ENCODE measurements at places on chromosomes 1 and 21.

DNA sequence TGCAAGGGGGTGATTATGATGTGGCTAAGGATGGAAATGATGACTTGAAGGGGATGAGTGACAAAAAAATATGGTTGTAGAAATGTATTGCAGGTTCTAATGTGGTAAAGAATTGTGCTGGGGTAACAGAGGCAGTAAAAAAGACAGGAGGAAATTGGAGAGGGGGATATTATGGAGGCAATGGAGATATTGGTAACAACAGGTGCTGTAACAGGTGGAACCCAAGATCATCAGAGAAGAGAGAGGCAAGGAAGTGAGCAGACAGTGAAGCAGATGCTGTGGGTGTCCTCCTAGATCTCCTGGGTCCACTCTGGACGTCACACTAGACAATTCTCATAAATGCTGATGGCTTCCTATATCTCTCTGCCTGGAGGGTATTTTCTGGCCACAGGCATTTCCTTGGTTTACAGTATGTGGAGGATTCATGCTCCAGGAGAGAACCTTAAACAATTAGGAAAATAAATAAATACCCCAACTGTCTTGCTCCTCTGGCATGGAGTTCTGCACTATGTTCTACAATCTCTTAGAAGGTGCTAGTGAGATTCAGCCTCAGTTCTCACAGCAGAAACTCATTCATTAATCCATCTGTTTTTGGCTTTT lies 620.3 kb upstream of the PLXNA2 start:
- DNase-seq: no peak

- no peak for DNase-seq
Measured at GRCh38 chr1:92973203-92973897, 12.1 kb upstream of the DIPK1A start.

- no peak for DNase-seq
Measured at GRCh38 chr21:14545906-14546480, at the start of gene SAMSN1. Gene SAMSN1 (minus strand): TSS chr21:14546315. CDS start chr21:14546261, 54 bp downstream.

GRCh38 chr21:23579573-23579972 lies 2027.7 kb downstream of the MRPL39 start:
- no peak for DNase-seq

GRCh38 chr1:39946216-39946615 lies 8.7 kb upstream of the MFSD2A start:
- no peak for DNase-seq

DNA sequence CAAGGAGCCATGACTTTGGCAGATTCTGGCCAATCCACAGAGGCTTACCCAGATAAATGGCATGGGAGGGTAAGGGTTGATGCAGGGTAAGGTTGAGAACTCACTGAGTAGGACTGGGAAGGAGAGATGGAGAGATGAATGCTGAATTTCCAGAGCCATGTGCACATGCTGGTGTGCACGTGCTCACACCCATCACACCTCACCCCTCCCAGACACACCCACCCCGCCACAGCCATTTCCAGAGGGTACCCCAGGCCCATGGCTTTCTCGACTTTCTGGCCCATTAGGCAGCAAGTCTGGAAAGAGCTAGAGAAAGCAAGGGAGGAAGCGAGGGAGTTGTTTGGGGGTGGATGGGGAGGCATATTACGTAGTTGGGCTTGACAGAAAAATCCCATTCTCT lies 1.6 kb downstream of the CACNA1S start:
- DNase-seq: no peak

DNA sequence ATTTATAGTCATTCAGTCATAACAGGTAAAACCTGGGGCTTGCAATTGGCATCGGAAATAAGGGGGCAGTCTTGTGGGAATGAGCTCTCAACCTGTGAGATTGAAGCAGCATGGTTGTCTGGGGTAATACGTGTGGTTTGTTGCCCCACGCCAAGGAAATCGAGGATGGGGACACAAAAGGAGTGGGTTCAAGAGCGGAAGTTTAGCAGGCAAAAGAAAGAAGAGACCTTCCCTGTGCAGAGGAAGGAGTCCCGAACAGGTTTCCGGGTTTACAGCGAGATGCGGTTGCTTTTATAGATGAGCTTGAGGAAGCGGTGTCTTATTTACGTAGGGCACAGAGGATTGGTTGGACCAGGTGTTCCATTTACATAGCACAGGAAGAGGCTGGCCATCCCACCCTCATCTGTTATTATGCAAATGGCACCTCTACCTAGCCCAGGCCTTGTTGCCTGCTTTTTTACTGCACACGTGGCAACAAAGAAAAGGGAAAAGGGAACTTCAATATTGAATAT lies 37.3 kb downstream of the IFNAR1 start:
- DNase-seq: no peak

DNA sequence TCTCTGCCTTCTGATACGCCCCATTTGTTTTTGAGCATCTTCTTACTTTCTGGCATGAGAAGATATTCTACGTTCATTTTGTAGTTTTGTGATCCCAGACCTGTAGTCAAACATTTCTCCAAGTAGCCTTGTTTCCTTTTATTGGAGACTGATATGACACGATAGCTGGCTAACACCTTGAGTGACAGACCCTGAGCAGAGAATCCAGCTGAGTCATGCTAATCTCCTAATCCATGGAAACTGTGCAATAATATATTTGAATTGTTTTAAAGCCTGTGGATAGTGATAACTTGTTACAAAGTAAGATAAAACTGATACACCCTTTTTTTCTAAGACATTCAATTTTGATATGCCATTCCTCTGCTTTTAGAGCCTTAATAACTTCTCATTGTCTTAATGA lies 1.2 kb upstream of the IFI44L start:
- no peak for DNase-seq

GRCh38 chr1:26518355-26518754 lies 11.2 kb upstream of the RPS6KA1 start:
- no peak for DNase-seq

DNA sequence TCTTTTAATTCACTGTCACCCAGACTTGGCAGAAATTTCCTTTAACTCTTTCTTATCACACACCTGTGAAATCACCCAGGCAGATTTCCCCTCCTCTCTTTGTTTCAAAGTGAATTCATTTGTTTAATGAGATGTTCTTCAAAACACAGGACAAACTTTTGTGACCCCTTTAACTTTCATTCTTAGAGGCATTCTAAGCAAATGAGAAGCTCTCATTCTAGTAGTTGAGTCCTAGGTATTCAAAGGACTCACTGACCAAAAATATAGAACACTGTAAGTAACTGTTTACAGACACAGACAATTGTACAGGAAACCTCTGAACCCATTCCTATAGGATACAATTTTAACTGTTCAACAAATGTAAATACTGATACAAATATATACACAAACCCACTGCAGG lies 16.9 kb downstream of the LRRC8C start:
- DNase-seq: no peak

DNA sequence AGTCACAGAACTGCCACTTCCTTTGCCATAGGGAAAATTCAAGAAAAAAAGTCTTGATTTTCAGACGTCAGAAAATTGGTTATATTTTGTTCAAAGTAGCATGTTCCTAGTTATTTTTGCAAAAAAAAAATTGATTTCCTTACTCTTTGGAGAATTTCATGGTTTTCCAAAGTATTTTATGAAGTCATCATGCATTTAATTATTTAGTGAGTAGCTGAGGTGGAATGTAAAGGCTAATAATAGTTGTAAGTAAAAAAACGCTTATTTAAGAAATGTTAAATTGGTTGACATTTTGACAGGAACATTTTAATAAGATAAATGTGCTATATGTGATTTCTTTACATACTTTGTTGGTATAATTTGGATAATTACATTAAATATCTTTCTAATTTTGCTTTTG lies 20.8 kb downstream of the TSEN15 start:
- no peak for DNase-seq

GRCh38 chr1:19101244-19101643 lies 108.8 kb downstream of the UBR4 start:
- DNase-seq: no peak

DNA sequence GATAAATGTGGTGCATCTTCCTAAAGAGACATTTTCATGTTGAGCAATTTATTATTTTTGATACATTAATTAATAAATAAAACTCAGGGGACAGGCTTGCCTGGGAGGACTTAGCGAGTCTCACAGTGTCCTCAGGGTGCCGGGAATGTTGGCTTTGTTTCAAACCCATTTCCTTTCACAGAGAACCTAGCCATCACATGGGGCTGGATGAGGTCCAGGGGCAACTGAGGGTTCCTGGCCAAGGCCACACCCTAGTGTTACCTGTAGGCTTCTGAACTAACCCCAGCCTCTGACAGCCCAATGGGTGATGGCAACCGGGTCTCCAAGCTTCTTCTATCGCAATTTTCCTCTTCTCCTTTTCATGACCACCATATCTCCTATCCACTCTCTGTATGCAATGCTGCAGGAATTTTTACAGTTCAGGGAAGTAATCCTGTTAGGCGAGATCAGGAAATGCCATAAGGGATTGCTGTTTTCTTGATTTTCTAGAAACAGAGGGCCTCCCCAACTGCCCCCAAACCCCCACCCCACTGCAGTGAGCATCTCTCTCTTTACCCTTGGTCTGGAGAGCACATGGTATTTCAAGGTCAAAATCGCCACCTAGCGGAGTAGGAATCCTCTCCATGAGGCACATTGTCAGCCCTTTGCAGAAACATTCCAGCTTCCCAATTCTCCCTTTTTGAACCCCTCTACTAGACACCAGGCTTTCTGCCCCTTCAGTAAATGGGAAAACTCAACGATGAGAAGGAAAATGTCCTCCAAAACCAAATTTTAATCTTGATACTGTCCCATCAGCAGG lies 22.1 kb upstream of the SMYD3 start:
- DNase-seq: no peak

DNA sequence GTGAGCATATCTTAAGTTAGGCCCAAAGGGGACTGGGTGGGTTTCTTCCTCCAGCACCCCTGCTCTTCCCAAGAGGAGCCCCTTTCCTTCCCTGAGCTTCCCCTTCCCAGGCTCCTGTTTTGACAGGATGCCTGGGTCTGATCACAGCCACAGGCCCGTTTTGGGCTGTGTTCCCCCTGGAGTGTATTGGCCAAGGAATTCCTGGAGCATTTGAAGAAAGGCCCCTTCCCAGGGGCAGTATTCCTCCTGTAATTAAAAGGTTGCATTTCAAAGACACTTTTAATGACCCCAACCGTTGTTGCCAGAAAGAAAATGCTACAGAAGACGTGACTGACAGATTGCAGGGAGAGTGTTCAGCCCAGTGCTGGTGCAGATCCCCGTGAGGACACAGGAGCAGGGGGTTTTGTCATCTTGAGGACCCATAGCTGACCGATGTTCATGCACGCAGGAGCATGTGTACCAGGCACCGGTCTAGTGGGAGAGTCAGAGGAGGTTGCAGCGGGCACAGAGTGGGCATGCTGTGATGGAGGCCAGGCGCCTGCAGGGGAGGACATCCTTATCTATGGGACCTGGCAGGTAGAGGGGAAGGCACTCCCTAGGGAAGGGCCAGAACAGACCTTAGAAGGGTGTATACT lies 19.3 kb upstream of the LBR start:
- DNase-seq: no peak

GRCh38 chr1:40944326-40944725 lies 35.2 kb upstream of the CTPS1 start:
- no peak for DNase-seq

- DNase-seq: no peak
Measured at GRCh38 chr1:210910020-210910575, 223.8 kb downstream of the KCNH1 start.

GRCh38 chr1:50424045-50424883 lies 1.0 kb upstream of the DMRTA2 start:
- DNase-seq: no peak

DNA sequence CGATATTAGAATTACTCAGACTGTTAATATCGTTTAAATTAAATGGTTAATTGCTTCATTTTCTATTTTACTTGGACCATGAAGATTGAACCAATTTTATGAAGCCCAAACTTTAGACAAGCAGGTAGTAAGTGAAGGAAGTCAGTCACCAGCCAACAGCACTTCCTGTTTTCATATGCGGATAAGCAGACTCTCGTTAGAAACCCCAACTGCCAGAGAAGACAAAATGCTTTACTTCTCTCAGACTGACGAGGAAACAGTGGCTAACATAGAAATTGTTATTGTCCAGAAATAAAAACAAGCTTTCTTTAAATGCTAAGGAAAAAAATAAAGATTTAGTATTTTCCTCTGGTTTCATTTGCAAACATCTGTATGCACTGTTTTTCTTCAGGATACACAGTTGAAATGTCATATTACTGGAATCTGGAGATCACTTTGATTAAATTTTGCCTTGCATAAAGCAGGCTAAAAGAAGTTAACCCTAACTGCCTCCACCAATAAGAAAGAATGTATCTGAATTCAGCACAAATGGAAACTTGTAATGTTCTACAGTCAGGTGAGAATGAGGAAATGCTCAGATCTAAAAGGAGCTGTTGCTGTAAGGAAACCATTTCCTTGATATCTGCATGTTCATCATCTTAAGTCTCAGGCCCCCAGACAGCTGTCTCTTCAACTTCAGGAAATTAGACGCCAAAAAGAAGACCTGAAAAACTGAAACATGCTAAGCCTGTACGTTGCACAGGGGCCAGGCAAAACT lies 129.8 kb upstream of the SAMSN1 start:
- no peak for DNase-seq

DNA sequence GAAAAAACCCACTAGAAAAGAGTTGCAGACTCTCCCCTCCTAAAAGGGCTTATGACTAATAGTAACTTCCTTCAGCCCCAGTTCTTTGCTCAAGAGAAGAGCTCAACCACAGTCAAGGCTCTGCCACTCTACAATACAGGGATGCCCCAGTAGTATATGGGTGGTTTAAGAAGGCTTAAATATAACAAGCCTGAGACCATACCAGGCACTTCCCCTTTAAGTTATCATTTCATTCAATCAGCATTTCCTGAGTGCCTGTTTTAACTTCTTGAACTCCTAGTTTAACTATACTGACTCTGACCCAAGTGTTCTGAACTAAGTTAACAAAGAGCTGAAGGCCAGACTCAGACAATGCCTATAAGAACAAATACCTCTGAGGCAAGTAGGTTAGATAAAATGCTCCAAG lies 19.8 kb downstream of the PRPF38A start:
- no peak for DNase-seq

DNA sequence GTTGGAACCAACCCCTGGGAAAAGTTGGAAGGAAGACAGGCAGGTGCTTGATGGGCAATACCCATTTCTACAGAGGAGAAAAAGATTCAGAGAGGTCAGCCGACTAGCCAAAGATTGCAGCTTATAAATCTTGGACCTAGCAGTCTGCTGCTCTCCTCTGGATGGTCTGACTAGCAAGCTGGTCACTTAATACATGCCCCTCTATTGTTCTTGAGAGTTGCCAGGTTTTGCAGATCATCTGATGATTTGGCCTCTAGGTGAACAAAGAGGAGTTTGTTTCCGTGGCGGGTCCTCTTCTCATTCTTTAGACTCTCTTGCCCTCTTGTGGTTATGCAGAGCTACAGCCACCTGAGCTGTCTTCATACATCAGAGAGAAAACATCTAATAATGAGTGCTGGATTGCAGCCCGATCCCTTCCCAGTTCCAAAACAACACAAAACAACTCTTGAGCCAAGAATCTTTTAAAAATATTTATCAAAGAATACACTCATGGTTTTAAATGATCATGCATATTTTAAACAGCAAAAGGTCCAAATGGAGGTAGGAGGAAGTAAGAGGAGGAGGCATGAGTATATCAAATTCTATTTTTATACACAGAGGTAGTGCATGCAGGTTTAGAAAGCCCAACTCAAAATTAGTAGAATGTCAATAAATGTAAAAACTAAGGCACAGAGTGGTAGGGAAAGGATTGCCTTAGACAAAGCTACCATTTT lies 115.7 kb downstream of the SLC30A10 start:
- DNase-seq: no peak

All from C1 segment of cervical spinal cord (tissue), 14 donors.